ENCODE measurements at places on chromosomes 4 and X.

- DNase-seq: no peak
Measured at GRCh38 chr4:149765630-149766029, 50.0 kb downstream of the IQCM start.

- no peak for DNase-seq
Measured at GRCh38 chr4:15754323-15754722, 23.8 kb upstream of the CD38 start.

- DNase-seq: no peak
Measured at GRCh38 chrX:65635822-65636221, 31.6 kb upstream of the MSN start.

DNA sequence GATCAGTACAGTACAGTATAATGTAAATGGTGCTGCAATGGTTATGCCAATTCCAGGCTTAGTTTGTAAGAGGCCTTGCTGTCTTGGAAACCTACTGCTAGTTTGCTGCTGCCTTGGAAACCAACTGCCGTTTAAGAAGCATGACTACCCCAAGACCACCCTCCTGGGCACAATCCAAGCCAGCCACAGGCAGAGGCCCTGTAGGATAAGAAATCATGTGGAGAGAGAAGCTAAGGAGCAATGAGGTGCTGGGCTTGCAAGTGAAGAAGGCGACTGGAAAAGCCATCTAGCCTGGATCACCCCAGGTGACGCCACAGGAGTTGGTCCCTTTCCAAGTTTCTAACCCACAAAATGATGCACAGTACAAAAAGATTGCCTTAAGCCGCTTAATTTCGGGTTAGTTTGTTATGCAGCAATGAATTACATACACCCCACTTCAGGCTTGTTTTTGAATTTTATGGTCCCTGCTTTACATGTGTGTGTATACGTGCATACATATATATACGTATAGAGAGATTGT is 16.9 kb downstream of the ZFP42 start:
- DNase-seq: no peak

- DNase-seq: no peak
Measured at GRCh38 chr4:66633477-66633876, 911.8 kb downstream of the CENPC start.

- no peak for DNase-seq
Measured at GRCh38 chrX:10483191-10483831, 137.1 kb downstream of the MID1 start.

- DNase-seq: no peak
Measured at GRCh38 chr4:23144707-23145106, 452.0 kb downstream of the GBA3 start.

DNA sequence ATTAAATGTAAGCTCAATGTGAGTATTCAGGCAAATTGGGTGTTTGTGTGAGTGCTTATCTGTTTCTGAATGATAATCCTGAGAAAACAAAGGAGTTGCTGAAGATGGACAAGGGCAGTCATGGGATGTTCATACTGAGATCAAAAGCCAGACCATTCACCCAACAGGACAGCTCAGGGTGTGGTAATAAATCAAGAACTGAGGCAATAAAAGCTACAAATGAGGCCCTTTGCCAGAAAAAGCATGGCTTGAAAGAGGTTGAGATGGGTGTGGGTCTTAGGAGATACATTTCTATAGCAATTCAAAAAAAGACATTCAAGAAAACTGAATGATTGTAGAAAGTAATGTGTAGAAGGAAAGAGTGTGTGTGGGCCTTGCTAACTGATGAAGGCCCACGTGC is 425.8 kb upstream of the BOD1L1 start:
- DNase-seq: no peak

DNA sequence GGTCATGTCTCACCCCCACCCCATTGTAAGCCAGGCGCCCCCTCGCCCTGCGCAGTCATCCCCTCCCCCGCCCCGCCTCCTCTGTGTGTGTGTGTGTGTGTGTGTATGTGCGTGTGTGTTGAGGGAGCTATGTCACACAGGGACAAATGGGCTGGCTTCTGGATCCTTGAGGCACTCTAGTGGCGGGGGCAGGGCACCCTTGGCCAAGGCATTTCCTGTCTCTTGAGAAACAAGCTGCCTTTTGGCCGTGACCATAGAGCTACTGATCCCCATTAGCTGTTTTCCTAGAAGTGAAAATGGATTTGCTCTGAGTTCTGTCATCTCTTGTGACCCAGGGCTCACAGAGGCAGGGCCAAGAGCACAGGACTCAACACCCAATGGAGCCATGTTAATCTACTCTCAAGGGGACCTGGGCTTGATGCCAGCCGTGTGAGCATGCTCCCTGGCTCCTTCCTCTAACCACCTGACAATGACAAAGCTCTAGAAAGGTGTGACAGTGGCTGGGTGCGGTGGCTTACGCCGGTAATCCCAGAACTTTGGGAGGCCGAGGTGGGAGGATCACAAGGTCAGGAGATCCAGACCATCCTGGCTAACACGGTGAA is 162.5 kb upstream of the BCOR start:
- no peak for DNase-seq

GRCh38 chr4:169236873-169237626 is 33.7 kb downstream of the SH3RF1 start:
- DNase-seq: no peak

GRCh38 chr4:118076958-118077766 is 42.9 kb downstream of the NDST3 start:
- no peak for DNase-seq

DNA sequence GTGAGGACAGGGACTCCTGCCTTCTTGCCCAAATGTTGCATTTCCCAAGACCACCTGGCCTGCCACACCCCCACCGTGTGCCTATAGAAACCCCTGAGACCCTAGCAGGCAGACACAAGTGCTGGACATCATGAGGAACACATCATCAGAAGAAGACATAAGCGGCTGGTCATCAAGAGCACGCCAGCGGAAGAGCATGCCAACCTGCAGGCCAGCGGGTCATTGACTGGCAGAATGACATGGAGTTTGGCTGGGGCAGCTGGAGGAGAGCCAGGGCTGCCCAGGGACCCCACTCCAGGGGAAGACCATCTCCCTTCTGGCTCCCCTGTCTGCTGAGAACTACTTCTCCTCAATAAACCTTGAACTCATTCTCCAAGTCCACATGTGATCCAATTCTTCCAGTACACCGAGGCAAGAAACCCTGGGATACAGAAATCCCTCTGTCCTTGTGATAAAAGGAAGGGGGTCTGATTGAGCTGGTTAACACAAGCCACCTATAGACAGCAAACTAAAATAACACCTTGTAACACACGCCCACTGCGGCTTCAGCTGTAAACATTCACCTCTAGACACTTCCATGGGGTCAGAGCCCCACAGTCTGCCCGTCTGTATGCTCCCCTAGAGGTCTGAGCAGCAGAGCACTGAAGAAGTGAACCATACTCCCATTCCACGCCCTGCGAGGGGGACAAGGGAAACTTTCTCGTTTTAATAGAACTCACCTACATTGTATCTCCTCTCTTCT is 164.8 kb upstream of the EMCN start:
- DNase-seq: no peak

DNA sequence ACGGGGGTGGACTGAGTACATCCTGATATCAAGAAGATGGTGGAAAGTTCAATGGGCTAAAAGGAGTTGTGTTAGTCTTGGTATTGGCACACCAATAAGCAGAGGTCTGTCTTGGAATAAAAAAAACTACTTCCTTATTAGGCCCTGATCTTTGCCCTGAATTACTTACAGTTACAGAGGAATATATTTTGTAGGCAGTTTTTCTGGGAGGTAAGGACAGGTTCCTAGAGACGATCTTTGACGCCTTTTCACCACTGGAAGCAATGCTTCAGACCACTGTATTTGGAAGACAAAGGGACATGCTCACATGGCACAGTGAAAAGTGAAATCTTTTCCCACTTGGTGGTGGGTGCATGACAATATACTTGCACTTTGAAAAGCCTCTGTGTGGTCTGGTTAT is 618 bp upstream of the XK start:
- DNase-seq: no peak

- DNase-seq: no peak
Measured at GRCh38 chrX:151984328-151984727, 9.9 kb upstream of the GABRE start.

GRCh38 chrX:110228453-110228852 is 89.4 kb downstream of the AMMECR1 start:
- no peak for DNase-seq

DNA sequence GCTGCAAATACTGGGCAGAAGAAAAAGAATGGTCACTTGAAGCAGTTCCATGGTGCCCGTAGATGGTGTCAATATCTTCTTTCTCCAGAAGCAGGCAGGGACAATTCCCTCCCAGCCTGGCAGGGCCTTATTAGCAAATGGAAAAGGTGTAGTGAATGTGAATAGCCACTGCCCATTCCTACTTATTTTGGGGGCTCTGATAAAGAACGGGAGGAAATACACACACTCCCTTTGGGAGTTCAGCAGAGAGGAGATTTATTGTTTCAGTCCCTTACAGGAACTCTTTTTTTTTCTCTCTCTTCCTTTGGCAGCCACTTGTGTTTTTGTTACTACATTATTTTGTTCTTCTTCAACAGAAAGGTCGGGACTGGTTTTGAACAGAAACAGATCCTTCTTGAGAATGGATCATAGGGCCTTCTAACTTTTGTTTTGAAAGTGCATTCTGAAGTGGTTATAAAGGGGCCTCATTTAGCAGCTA is at the start of gene EMCN:
EMCN (minus strand) TSS at position 159 of the 478 bp plus-strand sequence; CDS start at position 51, 108 bp downstream.
- DNase-seq: no peak

GRCh38 chr4:184386271-184386781 is 88.0 kb downstream of the IRF2 start:
- no peak for DNase-seq

GRCh38 chr4:174847801-174848427 is 18.9 kb upstream of the GLRA3 start:
- DNase-seq: no peak

- DNase-seq: no peak
Measured at GRCh38 chr4:7074426-7074825, 6.6 kb upstream of the GRPEL1 start.

DNA sequence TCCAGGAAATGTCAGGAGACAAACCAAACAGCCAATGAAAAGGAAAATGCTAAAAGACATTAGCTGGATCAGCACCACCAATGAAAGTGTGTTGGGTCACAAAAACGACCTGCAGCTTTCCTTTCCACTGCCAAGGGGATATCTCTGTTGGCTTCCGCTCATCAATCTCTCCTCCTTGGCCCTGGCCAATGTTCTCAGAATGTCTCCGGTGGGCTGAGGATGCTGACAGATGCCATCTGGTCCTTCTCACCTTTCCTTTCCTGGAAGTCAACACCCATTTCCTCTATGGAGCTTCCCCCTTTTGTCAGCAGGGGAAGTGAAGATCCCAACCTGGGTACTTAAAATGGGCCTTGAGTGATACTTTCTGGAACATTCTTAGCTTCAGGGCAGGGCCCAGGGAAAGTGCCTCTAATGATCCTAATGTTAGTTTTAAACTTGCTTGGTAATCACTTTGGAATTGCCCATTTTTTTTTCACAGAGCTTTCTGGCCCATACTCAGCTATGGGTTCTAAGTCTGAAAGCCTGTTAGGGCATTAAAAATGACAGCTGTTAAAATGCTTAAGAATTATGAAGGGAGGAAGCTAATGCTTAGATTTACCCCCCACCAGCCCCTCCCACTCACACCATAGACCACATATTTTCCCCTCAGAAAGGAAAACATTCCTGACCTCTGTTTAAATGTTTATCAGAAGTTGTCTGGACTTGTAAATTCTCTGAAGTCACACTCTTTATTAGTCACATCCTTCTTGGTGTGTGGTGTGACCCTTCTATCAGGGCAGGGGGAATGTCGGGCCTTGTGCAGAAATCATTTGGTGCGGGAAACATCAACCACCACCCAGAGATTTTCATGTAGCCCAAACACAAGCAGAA is 29.2 kb downstream of the IGFBP7 start:
- DNase-seq: no peak

- no peak for DNase-seq
Measured at GRCh38 chr4:90546114-90546513, 418.9 kb downstream of the CCSER1 start.

GRCh38 chr4:20678400-20678799 is 21.9 kb upstream of the PACRGL start:
- DNase-seq: no peak

GRCh38 chr4:158652920-158653319 is 18.8 kb downstream of the C4orf46 start:
- no peak for DNase-seq

GRCh38 chr4:24117975-24118374 is 228.1 kb upstream of the PPARGC1A start:
- DNase-seq: no peak
